Stomach (tissue), 19 donors: ENCODE measurements at places on chromosomes 5 and 9.

DNA sequence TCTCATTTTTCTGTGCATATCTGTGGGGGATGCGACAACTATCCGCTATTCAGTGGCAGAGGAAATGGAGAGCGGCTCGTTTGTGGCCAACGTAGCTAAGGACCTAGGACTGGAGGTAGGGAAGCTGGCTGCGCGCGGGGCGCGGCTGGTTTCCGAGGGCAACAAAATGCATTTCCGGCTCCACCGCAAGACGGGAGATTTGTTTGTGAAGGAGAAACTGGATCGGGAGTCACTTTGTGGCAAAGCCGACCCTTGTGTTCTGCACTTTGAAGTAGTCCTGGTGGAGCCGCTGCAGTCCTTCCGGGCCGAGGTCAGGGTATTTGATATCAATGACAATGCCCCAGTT lies 320 bp downstream of the PCDHB1 start:
- DNase-seq: no peak

- DNase-seq: no peak
Measured at GRCh38 chr9:120284821-120285220, 295.1 kb downstream of the CDK5RAP2 start.

- no peak for DNase-seq
Measured at GRCh38 chr5:159533197-159533596, 202.9 kb upstream of the IL12B start.

- DNase-seq: no peak
Measured at GRCh38 chr5:102307232-102307631, 11.1 kb upstream of the SLCO4C1 start.

DNA sequence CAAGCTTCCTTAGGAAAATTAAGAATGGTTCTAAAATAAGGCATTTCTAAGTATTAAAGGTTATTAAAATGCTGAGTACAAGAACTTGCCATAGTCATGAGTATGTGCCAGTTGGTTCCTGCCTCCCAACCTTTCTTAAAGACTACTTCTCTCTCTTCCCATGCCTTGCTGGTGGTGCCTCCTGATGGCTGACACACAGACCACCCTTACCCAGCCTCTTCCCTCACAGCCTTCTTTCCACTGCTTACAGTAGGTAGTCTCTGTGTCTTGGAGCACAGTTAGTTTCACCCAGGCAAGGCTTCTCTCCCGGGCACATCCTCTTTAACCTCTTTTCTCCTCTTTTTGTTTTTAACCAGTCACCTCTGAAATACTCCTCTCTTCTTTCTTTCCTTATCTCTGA lies 20.6 kb upstream of the GPR150 start:
- no peak for DNase-seq

DNA sequence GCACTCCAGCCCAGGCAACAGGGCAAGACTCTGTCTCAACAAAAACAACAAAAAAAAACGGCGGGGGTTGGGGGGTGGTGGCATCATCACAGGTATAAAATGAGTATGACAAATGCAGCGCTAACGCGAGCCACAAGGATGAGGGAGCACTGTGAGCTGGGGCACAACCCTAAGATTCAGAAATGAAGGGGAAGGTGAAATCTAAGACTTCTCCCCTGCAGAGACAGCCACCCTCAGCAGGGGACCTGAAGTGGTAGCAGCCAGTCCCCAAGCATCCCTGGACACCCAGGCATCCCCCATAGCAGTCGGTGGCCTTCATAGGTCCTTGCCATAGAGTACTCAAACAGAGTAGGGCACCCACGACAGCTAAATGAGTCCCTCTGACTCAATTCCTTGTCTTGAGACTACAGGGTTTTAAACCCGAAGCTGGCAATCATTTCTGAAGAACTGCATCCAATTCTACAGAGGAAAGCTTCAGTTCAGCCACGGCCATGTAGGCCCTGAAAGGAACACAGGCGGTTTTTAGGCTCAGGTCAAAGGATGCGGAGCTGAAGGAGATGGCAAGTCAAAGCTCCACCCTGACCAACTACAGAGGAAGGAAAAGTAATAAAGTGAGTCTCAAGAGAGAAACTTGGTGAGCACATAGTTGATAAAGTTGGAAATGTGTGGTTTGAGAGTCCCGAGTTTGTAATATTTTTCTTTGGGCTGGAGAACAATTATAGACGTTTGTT lies 50.3 kb downstream of the MYO10 start:
- no peak for DNase-seq

GRCh38 chr9:137804908-137805630 lies 72.5 kb upstream of the CACNA1B start:
- DNase-seq: no peak

DNA sequence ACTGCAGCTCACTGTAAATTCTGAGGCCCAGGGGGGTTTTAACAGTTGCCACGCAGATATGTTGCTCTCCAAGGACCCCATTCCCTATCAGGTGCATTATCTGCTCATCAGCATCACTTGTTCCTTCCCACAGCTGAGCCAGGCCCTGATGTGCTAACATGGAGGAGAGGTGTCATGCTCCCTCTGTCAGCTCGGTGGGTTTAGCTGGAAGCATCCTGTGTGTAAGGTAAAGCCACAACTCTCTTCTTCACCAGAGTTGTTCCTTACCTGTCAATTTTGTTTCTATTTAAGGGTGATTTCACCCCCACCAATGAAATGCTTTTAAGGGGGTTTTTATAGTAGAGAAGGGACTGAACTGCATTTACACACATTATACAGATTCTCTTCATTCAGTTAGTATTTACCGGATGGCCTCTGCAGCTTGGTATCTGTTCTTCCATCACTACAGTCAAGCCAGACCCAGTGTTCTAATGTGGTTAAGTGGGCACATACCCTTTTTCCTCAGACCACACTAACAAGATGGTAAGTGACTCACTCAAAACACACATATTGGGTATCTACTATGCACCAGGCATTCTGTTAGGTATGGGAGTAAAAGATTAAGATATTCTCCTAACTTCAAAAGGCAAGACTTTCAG lies 205.4 kb downstream of the DCP2 start:
- no peak for DNase-seq

DNA sequence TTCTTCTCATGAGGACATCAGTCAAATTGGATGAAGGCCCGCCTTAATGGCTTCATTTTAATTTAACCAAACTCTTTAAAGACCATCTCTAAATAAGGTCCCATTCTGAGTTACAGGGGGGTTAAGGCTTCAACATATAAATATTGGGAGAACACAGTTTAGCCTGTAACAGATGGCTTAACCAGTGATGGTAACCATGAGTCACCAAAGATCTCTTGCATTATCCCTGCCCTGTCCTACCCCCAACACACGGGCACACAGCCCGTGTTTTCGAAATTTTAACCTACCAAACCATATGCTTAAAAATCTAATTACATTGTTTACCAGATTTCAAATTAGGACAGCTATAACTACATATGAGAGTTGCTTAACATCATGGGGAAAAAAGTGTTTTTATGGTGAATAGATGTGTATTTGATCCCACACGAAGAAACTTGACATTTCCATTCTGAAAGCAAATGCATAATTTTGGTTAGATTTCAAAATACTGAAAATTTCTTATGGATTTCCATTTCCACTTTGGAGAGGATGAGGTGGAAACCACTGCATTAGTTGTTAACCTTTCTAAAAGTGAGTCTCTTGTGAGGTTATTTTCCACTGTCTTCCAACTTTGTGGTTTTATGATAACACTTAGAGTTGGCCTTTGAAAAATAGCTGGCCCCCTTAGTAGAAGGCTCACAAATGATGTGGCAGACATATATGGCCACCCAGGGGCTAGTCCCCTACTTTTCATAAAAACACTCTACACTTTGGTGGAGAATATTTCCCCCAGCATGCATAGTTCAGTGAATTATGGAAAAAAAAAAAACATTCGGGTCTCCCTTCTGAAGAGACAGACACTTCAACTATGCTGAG lies 849.3 kb downstream of the TLE1 start:
- DNase-seq: no peak

- no peak for DNase-seq
Measured at GRCh38 chr5:86977190-86977589, 290.5 kb upstream of the RASA1 start.

GRCh38 chr5:61394793-61395192 lies 62.7 kb downstream of the ZSWIM6 start:
- no peak for DNase-seq

- no peak for DNase-seq
Measured at GRCh38 chr5:33594006-33594405, 153.2 kb downstream of the TARS1 start.

- DNase-seq: peak; percentile 41
Measured at GRCh38 chr9:124758061-124758460, 13.1 kb downstream of the NR6A1 start.

GRCh38 chr9:114080773-114081440 lies 2.8 kb upstream of the AMBP start:
- DNase-seq: peak; percentile 63

GRCh38 chr9:33785914-33786313 lies 9.4 kb upstream of the PRSS3 start:
- DNase-seq: no peak

GRCh38 chr5:154721481-154722058 lies 33.6 kb upstream of the LARP1 start:
- DNase-seq: no peak

DNA sequence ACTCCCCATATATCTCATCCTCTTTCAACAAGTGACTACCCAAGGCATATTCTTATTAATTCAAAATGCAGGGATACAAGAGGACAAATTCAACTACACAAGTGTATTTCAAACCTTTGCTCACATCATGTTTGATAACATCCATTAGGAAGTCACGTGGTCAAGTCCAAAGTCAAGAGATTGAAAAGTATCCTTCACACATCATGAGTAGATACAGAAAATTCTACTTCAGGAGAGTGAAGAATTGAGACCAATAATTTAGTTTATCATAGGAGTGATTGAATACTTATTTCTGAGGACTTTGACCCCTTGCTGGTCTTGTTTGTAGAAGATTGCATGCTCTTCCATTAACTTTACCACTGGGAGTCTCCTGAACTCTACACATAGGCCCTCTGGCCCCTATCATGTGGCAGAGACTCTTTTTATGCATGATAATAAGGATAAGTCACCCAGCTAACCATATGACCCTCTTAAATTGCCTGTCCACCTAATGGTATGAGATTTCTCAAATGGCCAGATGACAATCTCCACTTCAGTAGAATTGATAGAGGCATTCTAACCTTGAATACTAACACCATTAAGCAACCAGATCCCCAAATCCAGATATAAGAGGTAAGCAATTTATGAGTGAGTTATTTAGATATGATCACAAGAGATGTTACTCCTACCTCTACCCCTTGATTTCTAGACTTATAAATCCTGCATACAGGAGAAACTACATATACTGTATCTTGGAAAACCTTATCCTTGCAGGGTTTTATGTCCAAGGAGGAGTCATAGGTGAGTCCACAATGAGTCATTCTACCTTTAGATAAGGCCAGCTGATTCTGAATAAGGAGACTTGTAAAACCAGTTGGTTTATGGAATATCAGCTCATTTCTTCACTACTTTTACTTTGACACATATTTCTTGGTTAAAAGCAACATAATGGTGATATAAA lies 26.6 kb upstream of the SLC46A2 start:
- peak; percentile 72 for DNase-seq

GRCh38 chr9:20552874-20553557 lies 69.3 kb downstream of the MLLT3 start:
- DNase-seq: no peak

DNA sequence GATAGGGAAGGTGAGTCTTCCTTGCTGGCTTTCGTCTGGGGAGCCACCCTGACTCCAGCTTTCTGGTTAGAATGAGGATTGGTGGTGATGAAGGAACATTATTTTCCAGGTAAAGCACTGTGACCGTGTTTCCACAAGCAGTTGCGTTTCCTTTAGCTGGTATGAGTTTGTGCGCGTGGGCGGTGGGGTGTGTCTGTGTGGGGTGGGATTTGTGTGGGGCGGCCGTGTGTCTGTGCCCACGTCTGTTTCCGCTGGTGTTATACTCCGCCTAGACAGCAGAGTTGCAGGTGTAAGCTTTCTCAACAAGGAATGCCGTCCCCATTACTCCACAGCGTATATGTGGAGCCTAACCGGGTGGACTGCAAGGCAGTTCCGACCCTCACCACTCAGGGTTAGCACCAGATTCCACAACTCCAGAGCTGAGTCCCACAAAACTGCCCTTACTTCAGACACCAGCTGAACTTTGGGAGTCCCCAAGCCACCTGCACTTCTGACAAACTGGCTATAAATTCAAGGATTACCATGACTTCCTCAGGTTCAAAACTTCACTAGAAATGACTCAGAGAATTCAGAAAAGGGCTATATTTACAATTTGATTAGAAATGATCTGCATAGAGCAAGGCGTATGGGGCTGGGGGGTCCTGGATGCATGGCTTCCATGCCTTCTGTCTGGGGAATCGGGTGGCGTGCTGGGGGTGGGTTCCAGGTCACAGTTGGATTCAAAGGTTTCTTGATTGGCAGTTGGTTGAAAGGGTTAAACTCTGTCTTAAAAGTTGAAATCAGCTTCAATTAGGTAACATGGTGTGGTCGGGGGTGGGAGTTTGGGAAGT lies 29.8 kb downstream of the PROP1 start:
- DNase-seq: no peak

DNA sequence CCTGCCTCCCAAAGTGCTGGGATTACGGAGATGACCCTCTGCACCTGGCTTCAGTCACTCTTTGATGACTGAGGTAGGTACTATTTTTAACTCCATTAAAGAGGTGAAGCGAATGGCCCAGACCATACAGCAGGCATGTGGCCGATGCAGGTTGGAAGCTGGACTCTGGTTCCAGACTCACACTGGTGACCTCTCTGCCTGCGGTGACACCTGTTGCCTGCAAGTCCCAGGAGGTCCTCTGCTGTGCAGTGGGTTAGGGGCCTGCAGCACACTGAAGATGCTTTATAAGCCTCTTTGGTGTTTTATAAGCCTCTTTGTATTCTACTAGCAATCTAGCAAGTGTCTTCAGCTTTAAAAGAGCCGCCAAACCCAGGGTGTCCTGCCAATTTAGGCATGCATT lies 49.2 kb upstream of the PTCH1 start:
- DNase-seq: no peak

- DNase-seq: no peak
Measured at GRCh38 chr5:128274441-128274840, 190.9 kb downstream of the SLC12A2 start.

DNA sequence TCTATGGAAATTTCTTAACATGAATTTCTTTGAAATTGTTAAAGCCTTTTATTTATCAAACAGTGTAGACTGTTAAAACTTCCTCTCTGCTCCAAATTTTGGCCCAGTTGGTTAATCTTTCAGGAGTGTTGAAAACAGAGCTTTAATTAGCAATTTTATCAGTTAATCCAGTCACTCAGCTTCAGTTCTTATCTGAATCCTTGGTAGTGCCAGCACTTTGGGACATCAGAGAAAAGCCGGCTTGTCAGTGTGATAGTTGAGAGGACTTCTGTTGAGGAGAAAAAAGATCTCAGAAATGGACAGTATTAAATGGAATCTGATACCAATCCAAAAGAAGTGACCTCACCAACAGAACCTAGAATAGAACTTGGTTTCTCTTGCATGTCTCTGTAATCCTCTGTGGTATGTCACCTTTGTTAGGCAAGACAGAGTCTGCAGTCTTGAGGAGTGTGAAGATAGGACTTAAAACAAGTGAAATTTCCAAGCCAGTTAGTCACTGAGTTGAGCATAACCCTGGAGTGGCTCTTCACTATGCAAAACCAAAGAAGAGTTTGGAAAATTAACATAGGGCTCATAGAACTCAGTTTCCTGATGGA lies 251.8 kb downstream of the NNT start:
- DNase-seq: no peak
